Ureter (tissue), 1 donor: ENCODE measurements at places on chromosomes 2 and 18.

GRCh38 chr2:9423922-9424272 is 443 bp downstream of the CPSF3 start:
- no peak for DNase-seq

DNA sequence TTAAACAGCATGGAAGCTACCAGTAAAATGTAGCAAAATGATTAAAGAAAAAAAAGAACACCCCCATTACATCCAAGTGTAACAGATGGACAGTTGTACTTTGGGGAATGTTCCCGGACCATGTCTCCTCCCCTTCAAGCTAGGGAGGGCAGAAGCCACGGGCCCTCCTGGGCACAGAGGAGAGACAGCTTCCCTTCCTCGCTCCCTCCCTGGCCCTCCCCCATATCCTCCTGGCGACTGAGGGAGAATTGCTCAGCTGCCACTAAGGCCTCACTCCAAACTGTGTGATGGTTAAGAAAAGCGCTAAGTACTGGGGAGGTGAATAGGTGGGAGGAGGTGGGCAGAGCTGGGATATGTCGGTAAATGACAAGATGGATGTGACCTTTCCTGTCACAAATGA is 358.0 kb downstream of the HRH4 start:
- DNase-seq: no peak

- no peak for DNase-seq
Measured at GRCh38 chr2:237147317-237147716, 61.6 kb downstream of the COPS8 start.

GRCh38 chr2:111161971-111162370 is 41.3 kb downstream of the BCL2L11 start:
- DNase-seq: no peak

- DNase-seq: no peak
Measured at GRCh38 chr2:10733980-10734379, 12.6 kb downstream of the ATP6V1C2 start.

GRCh38 chr2:171712051-171712450 is 24.8 kb downstream of the DYNC1I2 start:
- DNase-seq: no peak
